ENCODE measurements at places on chromosomes 4 and X.

GRCh38 chr4:76381986-76382385, 39.0 kb downstream of the CCDC158 start:
- DNase-seq, result no peak

DNA sequence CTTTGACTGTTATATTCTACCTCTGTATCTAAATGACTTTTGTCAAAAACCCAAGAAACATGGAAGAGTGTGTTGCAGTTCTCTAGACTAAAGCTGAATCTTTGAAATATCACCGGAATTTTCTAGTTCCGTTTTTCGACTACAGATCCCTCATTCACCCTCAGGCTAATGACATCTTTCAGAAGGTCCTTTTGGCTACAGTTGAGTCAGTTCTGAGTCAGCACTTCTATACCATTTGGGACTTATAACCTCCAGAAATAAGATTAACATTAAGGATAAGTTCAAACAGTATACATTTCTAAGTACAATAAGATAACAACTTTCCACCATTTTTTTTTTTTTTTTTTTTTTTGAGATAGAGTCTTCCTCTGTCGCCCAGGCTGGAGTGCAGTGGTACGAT, 331.0 kb upstream of the CPXCR1 start:
- DNase-seq, result no peak

- no peak for DNase-seq
Observed at GRCh38 chrX:10040961-10041360, 73.8 kb downstream of the CLDN34 start.

DNA sequence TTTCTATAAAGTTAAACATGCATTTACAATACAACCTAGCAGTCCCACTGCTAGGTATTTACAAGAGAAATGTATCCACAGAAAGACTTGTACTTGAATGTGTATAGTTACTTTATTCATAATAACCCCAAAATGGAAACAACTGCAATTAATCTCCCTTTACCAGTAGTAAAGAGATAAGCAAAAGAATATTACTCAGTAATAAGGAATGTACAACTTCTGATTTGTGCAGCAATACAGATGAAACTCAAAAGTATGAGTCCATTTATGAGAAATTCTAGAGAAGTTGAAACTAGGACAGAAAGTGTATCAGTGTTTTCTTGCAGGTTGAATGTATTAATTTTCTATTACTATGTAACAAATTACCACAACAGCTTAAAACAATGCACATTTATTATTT, 15.2 kb downstream of the USP53 start:
- no peak for DNase-seq

GRCh38 chr4:99642725-99643489, 14.7 kb downstream of the C4orf54 start:
- DNase-seq, result no peak

DNA sequence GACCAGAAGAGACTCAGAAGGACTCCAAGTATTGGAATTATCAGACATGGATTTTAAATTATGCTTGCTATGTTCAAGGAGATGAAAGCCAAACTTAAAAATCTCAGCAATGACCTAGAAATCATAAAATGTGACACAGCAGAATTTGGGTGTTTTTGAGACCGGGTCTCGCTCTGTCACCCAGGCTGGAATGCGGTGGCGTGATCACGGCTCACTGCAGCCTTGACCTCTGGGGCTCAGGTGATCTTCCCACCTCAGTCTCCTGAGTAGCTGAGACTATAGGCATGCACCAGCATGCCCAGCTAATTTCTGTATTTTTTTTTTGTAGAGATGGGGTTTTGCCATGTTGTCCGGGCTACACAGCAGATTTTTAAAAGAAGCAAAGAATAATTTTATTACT, 12.7 kb downstream of the TAB3 start:
- DNase-seq, result no peak

DNA sequence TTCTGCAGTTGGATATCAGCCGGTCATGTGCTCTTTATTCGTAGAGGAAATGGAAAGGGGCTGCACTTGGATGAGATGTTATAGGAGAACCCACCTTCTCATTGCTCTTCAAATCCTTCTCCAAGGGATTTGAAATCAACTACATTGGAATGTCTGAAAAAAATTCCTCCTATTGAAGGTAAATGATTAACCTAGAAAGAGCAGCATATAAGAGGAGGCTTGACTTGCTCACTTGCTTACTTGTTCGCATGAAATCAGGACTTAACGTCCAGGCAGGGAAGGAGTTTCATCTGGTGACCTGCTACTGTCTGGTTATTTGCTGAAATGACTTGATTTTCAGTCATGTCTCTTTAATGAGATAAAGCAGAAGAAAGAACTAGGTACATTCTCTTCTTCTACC, 338.4 kb upstream of the NOCT start:
- no peak for DNase-seq

DNA sequence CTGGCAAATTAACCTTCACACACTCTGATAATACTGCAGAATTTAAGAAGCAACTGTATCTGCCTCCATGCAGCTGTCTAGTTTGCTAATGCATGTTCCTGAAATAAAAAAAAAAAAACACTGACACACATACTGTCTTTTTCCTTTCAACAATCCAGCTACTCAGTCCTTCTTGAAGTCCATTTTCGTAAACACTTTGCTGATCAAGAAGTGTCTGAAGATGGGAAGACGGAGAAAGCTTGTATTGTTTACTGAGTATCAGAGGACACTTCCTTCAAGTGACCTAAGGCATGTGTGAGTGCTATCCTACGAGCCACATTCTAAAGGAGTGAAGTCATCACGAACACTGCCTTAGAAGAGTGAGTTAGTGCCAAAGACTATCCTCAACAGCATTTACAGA, 82.6 kb downstream of the LUZP4 start:
- DNase-seq, result no peak

GRCh38 chrX:9148615-9149399, 114.9 kb upstream of the FAM9B start:
- no peak for DNase-seq

GRCh38 chr4:32002037-32002747, 1282.0 kb downstream of the PCDH7 start:
- DNase-seq, result no peak
